ENCODE measurements at places on chromosomes 6 and 20. TPM values are rescaled to one million over a fixed set of nuclear protein-coding genes. Genes with fewer than 3 reads are reported as not detected.

TFAP2C gene
- 0.60 TPM for total RNA-seq

CTSA gene
- 15.1 TPM for total RNA-seq

LY6G6D gene
- 0.90 TPM for total RNA-seq

PACSIN1 gene
- total RNA-seq = 0.41 TPM

TUBB2B gene
- 762 TPM for total RNA-seq

GLO1 gene
- total RNA-seq = 525 TPM

CRISP2 gene
- not detected for total RNA-seq

FLRT3 gene
- 24.0 TPM for total RNA-seq

TBP gene
- total RNA-seq = 27.1 TPM

RCAN2 gene
- total RNA-seq = 6.7 TPM

OR2W1 gene
- total RNA-seq = not detected

DNA sequence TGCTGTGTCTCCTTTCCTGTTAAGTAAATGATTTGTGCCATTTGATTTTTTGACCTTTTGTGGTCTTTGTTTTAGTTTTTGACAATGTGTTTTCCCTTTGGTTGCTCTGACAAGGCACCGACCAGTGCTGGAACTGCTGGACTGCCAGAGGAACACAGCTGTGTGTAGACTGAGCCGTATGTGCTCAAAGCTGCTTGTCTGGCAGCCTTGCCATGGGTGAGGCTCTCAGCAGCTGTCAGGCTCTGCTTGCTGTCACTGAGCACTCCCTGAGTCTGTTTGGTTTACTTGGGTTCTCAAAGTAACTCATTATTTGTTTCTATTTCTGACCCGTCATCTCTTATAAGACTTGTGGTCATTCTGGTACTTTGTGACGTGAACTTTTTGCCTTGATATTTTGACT lies 15.1 kb upstream of the SNRPB start:
- no peak for DNase-seq

DNA sequence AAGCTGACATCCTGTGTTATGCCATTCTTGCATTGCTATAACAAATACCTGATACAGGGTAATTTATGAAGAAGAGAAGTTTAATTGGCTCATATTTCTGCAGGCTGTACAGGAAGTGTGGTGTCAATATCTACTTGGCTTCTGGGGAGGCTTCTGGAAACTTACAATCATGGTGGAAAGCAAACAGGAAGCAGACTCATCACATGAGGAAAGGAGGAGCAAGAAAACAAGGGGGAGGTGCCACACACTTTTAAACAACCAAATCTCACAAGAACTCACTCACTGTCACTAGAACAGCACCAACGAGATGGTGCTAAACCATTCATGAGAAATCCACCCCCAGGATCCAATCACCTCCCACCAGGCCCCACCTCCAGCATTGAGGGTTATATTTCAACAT lies 143.1 kb upstream of the GGTLC1 start:
- DNase-seq = no peak

GRCh38 chr6:144314003-144314485 lies 28.9 kb downstream of the UTRN start:
- no peak for DNase-seq

DNA sequence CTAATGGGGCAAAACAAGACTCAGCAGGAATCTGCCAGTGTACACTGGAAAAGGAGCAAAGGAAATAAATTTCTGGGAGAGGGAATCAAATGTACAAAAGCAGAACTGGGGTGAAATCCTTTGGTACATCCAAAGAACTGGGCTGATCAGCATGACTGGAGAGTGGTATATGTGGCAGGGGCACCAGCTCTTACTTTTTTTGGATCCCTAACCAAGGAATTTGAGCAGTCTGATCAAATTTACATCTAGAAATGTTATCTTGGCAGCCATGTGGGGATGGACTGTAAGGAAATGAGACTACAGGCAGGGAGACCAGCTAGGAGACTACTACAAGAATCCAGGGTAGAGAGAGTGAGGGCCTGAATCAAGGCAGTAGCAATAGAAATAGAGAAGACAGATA lies 1.2 kb upstream of the ZSCAN31 start:
- no peak for DNase-seq

DNA sequence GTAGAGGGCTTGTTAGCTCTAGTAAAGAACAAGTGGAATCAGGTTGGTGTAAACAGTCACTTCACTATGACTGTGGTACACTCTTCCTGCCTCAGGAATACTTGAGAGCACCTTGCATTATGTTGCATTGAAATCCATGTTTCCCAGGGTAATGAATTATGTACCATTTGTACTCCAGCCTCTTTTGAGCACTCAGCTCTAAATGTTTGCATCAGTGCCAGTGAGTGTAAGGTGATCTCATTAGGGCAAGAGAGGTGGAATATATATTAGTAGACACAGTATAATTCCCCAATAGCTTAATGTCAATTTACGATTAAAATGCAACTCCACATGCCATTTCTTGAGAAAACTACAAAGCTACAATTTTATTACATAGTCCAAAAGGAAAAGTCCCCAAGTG lies 319.6 kb upstream of the POU3F2 start:
- no peak for DNase-seq

- peak; percentile 34 for DNase-seq
Measured at GRCh38 chr6:133410638-133411435, 169.7 kb downstream of the EYA4 start.

- DNase-seq = no peak
Measured at GRCh38 chr6:48744948-48745347, 634.0 kb upstream of the PTCHD4 start.

- DNase-seq = peak; percentile 89
Measured at GRCh38 chr20:41173161-41173721, 35.9 kb downstream of the PLCG1 start.

DNA sequence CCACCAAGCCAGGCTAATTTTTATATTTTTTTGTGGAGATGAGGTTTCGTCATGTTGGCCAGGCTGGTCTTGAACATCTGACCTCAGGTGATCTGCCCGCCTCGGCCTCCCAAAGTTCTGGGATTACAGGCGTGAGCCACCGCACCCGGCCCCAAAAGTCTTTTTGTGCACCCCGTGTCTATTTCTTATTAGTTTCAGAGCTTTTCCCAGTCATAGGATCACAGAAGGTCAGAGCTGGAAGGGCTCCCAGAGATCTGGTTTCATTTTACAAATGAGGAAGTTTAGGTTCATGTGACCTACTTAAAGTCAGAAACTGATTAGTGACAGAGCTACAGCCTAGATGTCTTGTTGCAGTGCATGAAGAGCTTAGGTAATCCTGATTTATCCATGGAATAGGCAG lies 1.6 kb upstream of the OGFRL1 start:
- DNase-seq = no peak

DNA sequence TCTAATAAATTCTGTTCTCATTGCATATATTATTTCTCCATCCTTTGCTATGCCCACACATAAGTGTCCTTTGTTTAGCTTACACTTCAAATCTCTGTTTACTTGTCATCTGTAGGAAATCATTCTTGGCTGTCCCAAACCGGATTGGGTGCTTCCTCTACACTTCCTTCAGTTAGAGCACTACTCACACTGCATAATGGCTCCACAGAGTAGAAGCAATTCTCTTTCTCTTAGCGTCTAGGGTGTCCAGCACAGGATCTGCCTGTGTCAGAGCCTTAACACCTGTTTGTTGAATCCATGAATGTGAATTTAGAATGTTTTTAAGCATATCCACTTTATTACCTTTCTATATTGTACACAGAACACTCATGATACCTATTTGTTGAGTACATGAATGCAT lies 87.0 kb upstream of the BMP2 start:
- no peak for DNase-seq

- DNase-seq = no peak
Measured at GRCh38 chr6:91094341-91094740, 507.5 kb upstream of the MAP3K7 start.

DNA sequence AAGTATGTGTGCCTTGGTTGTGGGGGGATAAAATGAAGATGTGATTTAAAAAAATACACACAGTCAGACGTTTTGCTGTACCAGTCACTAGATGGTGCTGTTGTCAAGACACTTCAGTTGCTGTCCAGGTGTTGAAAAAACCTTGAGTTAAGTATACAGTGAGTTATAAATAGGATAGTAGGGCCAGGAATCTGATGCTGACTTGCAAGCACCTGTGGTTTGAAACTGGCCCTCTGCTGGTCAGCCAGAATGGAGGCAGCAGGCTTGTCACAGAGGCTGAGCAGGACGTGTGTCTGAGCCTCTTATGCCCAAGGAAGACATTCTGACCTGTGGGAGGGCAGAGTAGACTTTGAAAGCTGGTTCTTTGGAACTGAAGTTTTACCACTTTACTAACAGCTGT lies 27.8 kb downstream of the RNF8 start:
- peak; percentile 70 for DNase-seq

- no peak for DNase-seq
Measured at GRCh38 chr20:2475850-2476741, 5.5 kb upstream of the SNRPB start.

- no peak for DNase-seq
Measured at GRCh38 chr6:74755778-74756177, 450.1 kb downstream of the COL12A1 start.

DNA sequence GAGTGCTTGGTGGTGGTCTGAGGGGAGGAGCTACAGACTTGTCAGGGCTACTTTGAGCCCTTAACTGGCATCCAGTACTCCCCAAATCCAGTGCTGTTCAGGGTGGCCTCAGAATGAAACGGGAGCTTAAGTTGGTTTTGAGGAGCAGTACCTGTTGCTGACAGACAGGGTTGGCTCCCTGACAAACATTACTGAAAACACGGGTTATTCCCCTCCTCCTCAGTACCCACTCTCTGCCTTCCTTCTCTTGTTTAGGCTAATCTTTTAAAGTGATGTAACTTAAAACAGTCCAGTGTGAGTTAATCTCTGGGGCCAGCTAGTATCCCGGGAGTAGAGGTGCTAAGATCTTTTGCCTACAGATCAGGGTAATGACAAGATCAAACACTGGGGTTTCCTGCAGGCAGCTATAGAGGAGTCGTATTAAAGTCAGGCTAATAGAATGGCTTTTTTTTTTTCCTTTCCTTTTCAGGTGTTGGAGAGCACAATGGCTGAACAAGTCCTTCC lies 3.7 kb downstream of the TNFAIP3 start:
- peak; percentile 65 for DNase-seq

DNA sequence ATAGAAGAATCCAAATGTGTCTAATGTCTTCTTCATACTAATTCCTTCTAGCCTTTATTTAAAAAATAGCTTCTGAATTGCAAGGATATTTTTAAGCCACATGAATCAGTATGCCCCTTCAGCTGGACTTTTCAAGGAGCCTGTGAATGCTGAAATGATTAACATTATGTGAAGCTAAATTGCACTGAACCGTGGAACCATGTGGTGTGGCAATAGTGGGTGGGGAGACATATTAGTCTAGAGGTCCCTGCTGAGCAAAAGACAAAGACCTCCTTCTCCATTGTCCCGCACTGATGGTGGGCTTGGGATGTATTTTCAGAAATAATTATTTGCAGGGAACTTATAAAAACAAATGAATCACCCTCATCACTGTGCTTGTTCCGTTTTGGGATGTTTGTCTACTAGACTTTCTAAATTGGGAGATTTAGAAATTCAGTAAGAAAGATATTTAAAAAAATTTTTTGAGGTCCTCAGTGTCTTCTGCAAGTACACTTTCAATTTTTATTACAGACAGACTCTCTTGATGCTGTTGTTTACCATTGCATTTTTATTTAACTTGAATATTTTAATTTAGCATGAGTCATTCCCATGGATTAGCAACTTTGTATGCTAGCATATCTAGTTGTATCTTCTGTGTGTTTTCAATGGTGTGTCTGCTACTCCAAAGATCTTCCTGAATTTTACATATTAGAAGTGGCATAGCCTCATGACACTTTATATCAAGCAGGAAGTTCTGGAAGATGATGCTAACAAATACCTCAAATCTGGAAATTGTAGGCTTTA lies 238.1 kb downstream of the LAMA2 start:
- no peak for DNase-seq

- no peak for DNase-seq
Measured at GRCh38 chr20:50348096-50348495, 157.5 kb downstream of the CEBPB start.

DNA sequence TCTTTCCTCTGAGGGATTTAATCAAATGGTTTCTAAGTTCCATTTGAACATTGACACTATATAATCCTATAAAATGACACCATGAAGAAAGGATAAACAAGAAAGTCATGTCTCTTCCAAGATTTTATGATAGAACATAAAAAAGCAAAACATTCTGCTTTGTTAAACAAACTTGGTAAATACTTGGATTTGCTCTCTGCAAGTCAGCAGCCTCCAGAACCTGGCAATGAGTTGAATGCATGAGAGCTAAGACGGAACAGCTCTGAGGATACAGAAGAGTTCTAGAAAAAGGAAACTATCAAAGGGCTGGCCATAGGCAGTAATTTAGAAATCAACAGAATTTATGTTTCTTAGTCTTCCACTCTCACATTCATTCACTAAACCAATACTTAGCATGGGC lies 656.0 kb upstream of the ID4 start:
- no peak for DNase-seq

DNA sequence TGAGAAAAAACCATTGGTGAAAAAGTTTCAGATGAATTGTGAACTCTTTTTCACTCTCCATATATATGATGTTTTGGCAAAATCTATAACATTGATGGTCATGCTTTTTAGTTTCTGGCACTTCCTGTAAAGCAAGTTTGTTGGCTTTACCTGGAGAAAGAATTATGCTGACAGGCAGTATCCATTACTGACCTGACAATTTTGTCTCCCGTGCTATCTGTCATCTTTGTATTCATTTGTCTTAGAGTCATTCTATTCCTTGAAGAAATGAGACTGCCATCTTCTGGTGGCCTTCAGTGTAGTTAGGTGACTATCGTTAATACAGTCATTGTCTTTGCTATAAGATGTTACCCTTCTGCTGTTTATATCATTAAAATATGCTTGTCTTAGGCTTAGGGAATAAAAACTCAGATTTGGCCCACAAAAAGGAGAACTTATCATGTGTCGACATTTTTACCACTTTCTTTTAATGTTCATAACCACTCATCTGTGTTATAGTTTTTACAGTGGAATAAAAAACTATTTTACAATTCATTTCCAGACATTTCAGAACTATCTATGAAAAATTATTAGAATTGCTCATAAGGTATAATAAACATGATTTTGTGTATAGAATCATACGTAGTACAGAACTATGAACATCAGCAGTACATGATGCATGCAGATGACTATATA lies 707.0 kb downstream of the EPM2A start:
- peak; percentile 59 for DNase-seq

DNA sequence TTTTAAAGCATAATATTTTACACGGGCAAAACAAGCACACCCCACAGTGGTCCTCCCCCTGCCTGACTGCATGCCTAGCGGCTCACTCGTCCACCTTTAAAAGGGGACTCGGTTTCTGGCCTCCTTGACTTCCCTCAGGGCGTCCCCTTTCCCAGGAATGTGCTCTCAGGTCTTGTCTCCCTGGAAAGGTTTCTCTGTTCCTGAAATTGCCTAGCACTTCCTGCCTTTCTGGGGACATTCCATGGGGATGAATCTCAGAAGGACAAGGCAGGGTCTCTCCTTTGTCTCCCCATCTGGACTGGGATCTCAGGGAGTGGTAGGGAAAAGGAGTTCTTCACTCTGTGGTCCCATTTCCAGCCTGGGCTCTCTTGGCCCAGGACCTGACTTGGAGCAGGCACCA lies 4.9 kb downstream of the TCF15 start:
- no peak for DNase-seq

- no peak for DNase-seq
Measured at GRCh38 chr6:74161380-74161779, 465.4 kb downstream of the CD109 start.

GRCh38 chr6:47403056-47403455 lies 74.5 kb upstream of the CD2AP start:
- DNase-seq = no peak
